ENCODE measurements at places on chromosomes 1 and 21. TPM values are rescaled to one million over a fixed set of nuclear protein-coding genes. Genes with fewer than 3 reads are reported as not detected.

The CCT3 gene
- total RNA-seq = 120 TPM

The SPRR2F gene
- total RNA-seq = not detected

The LIN28A gene
- total RNA-seq = not detected

The NR5A2 gene
- 8.1 TPM for total RNA-seq

DNA sequence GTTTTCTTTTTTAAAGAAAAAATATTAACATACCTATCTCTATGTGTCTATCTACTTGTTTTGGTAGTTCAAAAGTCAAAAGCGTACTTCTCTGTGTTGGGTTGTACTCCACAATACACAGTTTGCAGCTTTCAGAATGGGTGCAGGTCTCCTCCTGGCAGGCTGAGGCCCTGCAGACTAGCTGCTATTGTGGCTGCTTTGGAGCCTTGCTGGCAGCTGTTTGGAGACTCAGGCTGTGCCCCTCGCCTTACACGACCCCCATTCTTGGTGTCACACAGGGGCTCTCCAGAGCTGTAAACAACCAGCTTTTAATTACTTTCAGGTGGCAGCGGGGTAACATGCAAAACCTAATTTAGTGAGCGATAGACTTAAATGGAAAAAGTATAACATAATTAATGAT, 160.4 kb downstream of the DSCAM start:
- DNase-seq = no peak

DNA sequence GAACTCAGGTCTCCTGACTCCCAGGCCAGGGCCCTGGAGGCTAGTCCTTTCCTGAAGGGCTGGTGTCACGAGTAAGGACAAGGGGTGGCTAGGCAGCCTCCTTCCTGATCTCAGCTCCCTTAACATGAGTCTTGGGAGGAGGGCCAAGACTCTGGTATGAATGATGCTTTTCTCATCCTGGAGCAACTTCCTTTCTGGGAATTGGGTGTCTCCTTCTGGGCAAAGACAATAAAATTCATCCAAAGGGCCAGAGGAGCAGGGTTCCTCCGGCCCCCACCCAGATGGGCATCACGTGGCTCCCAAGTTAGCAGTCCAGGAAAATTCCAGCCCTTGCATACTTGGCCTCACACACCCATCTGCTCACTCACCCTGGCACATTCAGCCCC, at the start of gene FAM167B:
TSS of gene FAM167B (plus strand) at position 335 of the 386 bp plus-strand sequence. CDS start 200 bp downstream, outside the sequence.
- no peak for DNase-seq

DNA sequence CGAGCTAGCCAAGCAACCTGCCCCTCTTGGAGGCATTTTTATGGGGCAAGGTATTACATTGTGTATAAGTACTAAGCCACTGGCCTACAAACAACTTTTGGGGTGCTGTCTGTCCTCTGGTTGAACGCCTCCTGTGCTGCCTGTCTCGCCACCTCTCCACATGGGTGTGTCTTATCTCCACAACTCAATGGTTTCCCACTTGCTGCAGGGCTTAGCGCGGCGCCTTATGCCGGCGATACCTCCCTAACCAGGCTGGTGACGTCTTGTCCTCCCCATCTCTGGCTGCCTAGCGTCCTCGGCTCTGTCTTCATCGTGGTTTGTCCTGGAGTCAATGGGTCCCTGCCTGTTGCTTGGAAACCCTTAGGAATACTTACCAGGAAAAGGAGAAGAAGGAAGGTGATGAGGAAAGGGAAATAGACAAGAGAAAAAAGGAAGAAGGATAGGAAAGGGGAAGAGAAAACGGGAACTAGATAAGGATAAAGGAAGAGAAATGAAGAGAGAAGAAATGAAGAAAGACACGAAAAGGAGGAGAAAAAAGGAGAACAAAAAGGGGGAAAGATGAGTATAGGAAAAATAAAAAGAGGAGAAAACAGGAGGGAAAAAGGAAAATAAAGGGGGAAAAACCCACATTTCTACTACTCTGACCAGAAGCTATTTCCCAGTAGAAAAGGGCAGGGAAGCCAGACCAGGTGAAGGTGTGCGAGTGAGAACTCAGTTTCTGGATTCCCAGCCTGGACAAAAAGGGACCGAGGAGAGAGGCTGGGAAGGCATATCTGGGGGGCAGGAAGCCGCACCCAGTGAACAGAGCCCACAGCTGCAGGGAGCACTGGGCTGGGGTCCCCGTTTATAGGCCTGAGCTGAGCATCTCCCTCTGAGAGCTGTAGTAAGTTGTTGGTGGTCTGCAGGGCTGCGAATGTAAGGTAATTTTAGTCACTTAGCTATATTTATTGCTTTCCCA, 86.2 kb downstream of the CLIC6 start:
- no peak for DNase-seq

Measured in upper lobe of right lung (tissue), 1 donor.